ENCODE measurements at places on chromosomes 2 and 18. TPM values are rescaled to one million over a fixed set of nuclear protein-coding genes. Genes with fewer than 3 reads are reported as not detected.
A peak's percentile ranks its signal among the peaks of the same experiment; 100 is the strongest.

The KLHL41 gene
- 0.10 TPM for total RNA-seq

The OTOS gene
- not detected for total RNA-seq

GRCh38 chr18:27871726-27872125 lies 305.2 kb downstream of the CDH2 start:
- no peaks in the 10 kb centered on the region for H3K36me3 ChIP-seq
- H3K4me3 ChIP-seq, result no peak overlapping the region
- H3K27ac ChIP-seq, result no peak overlapping the region

GRCh38 chr2:217106650-217107014 lies 246.8 kb upstream of the TNP1 start:
- no peak for DNase-seq
- peaks cover 5% of the 10 kb centered on the region for H3K4me1 ChIP-seq
- H3K36me3 ChIP-seq, result no peaks in the 10 kb centered on the region
- no peaks in the 10 kb centered on the region for H3K27me3 ChIP-seq
- no peak overlapping the region for H3K4me3 ChIP-seq
- no peak overlapping the region for H3K27ac ChIP-seq

The FKBP1B gene
- 31.1 TPM for total RNA-seq

DNA sequence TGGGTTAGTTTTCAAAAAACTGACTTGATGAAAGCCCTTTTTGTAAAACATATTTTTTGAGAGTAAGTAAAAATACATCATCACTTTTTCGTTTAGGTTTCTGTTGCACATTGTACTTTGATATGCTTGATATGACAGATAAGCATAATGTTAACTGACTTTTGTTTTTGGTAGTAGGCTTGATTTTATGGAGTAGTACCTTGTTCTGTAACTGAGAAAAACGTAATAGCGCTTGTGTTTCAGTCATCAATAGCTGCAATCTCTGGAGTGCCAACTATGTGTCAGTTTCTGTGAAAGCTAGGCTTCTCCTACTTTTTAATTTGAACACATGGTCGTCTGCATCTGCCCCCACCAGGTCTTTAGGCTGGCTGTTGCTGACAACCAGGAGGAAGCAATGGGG lies 1.3 kb downstream of the LCLAT1 start:
- H3K27me3 ChIP-seq, result no peaks in the 10 kb centered on the region
- DNase-seq, result no peak
- peak overlapping the region; percentile 93 for H3K4me3 ChIP-seq
- no peaks in the 10 kb centered on the region for H3K36me3 ChIP-seq
- H3K4me1 ChIP-seq, result peaks cover 20% of the 10 kb centered on the region

The MAP3K19 gene
- total RNA-seq, result not detected
